ENCODE measurements at places on chromosomes 4 and X.

GRCh38 chr4:39542611-39543012, 15.4 kb upstream of the UGDH start:
- no peak for DNase-seq

GRCh38 chr4:71009890-71010588, 16.6 kb downstream of the DCK start:
- peak; percentile 48 for DNase-seq

GRCh38 chrX:26071618-26072017, 66.5 kb upstream of the MAGEB18 start:
- DNase-seq, result no peak

GRCh38 chr4:110198049-110198434, 373 bp downstream of the ELOVL6 start:
- DNase-seq, result no peak

- DNase-seq, result no peak
Measured at GRCh38 chr4:57303012-57303751, 193.0 kb upstream of the IGFBP7 start.

GRCh38 chr4:6878451-6879059, 31.1 kb upstream of the TBC1D14 start:
- no peak for DNase-seq

DNA sequence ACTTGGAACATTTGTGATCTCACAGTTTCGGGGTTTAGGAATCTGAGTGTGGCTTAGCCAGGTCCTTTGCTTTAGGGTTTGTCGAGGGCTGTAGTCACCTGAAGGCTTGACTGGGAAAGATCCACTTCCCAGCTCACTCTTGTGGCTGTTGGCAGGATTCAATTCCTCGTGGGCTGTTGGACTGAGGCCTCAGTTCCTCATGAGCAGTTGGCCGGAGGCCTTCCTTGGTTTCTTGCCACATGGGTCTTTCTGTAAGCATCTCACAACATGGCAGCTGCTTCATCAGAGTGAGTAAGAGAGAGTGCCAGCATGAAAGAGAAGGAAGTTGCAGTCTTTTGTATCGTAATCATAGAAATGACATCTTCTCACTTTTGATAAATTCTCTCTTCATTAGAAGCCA, 11.1 kb downstream of the TXLNG start:
- DNase-seq, result peak; percentile 17

DNA sequence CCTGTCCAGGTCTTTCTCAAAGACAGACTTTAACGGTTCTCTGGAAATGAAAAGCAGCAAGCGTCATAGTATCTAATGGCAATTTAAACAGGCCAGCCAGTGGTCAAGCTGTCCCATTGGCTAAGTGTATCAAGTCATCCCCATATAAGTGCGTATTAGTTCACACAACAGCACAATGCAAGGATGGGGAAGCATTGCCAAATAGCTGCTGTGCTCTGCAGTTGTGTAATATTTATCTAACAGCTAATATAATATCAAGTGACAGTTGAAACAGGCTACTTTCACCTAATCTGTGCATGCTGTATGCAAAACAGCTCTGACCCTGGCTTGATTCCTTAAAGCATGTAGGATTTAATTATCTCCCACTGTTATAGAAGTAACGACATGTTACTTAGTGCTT, 134.8 kb upstream of the PPARGC1A start:
- DNase-seq, result no peak

- no peak for DNase-seq
Measured at GRCh38 chr4:140302151-140302859, 71.1 kb upstream of the SCOC start.

DNA sequence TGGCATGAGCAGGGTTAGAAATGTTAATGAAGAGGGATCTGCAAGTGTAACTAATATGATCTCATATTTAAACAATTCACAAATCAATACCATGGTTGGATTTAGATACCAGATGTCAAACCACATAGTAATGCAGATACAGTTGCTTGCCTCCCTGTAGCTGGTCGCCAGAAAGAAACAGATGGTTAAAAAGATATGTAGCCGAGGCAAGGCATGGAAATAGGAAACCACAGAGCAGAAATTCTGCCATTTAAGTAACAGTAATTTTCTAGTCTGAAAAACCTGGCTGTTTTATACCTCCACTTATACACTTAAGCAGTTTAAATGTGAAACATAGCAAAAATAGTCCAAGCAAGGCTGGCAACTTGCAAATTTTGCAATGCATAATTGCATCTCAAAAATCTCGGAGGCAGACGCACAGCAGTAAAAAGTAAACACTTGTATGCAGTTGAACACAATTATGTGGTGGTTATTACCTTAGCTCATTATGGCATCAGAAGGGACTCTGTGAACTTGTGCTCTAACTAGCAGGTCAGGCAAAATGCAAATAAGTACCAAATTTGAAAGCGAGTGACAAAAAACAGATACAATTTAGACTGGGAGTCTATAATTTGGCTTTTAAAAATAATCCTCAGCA, 126.8 kb downstream of the NAA11 start:
- DNase-seq, result no peak

GRCh38 chr4:122920473-122920872, 1.9 kb downstream of the NUDT6 start:
- DNase-seq, result no peak

DNA sequence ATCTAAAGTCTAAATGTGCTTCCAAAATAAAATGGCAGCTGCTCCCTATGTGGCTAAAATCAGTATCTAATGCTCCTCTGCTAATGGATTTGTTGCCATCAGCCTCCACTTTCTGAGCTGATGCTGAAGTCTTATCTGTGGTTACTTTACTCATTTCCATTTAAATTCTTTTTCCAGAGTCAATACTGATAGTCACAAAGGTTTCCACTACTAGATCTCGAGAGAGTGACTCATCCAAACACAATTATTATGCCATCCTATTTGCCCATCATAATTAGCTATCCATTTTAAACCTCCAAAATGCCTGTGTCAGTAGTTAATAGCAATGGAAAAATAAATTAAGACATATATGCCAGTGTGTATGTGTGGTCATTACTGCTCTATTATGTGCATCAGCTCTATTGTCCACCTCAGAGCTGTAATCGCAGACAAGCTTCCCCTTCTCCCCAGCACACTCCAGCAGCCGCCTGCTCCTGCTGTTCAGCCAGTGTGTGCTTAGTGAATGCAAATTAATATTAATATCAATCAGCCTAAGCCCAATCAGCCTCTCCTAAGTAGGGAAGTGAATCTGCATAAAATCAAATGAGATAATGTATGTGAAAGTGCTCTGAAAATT, 199.8 kb upstream of the ZIC3 start:
- DNase-seq, result no peak

DNA sequence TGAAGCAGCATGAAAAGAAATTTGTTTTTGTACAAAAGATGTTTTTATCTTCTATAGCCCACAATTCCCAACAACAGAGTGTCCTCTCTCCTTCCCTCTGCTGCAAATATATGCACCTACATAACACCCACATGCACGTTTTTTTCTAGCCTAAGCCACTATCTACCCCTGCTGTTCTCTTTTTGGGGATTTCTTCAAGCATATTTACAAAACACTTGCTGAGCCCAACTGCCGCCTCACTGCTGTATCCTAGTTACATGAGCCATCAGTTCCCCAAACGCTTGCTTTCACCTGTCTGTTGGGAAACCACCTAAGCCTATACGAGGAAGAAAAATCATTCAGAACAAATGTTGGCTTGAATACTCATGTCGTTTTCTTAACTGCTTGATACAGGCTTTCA, 127.2 kb downstream of the CHRNA9 start:
- DNase-seq, result peak; percentile 51

DNA sequence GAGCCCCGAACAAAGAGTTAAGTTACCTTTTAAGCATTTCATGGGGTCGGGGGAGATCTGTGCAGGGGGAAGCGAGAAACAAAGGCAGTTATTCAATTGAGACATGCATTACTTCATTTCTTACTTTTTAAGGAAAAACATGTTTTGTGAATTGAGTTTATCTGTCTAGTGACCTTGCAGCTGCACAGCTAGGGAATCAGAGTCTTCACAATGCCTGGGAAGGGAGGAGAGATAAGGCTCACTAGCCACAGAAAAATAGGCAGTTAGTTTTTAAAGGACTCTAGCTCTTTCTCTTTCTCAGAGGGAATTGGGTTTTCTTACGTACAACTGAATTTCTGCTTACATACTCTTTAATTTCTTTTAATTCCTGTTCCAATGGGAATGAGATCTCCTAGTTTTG, 26.2 kb upstream of the ZBTB33 start:
- DNase-seq, result no peak
